Right renal pelvis (tissue), 4 donors: ENCODE measurements at places on chromosomes 5 and 9.

DNA sequence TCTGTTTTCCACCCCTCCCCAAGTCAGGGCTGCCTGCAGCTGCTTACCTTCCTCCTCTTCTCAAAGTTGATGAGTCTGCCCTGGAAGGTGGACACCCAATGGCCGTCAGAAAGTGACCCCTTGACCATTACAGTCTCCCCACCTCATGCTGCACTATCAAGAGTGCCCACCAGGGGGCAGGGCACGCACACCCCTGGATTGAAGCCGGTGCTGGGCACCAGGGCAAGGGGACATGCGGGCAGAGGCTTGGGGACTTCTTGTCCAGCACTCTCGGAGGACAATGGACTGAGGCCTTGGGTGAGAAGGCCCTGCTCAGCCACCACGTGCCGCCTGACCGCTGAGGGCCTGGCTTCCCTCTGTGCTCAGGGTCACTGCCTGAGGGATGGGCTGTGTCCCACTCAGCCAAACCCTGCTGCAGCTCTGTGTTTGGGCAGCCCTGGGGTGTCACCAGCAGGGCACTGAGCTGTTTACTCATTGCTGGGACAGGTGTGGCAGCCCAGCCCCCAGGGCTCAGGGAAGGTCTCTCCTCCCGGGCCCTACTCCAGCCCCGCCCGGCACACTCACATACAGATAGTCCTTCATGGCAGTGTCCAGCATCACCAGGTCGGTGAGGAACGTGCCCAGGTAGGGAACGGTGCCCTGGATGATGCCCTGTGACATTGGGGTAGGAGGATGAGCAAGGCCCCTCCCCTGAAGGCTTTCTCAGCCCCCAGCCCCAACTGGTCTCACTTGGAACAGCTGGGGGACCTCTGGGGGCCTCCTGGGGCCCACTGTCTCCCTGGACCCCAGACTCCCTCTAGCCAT, 17.7 kb downstream of the RALGDS start:
- no peak for DNase-seq

GRCh38 chr5:136020383-136021015, 8.3 kb upstream of the TGFBI start:
- DNase-seq, result no peak

DNA sequence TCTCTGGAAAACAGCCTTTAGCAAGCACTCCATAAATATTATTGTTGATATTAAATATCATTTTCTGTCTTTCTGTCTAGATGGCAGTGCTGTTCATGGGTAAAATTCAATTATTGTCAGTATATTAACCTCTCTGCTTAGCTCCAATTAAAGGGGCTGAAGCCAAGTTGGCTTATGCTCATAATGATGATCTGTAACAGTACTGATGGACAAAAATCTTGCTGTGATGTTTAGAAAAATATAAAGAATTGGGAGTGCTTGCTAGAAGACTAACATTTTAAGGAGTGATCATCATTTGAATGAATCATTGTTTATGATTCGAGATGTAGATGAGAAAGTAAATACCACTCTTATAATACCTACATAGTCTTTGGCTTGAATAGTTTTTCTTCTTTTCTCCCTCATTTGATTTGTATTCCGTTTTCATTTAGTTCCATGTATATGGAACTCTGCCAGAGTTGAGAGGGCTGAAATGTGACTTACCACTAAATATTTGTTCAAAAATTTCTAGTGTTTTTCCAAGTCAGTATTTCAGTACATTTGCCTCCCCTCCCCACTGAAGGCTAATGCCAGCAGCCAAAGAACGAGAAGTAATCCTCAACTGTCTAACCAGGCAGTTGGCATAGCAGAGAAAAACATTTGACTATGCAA, 538.3 kb downstream of the CSNK1G3 start:
- DNase-seq, result no peak

DNA sequence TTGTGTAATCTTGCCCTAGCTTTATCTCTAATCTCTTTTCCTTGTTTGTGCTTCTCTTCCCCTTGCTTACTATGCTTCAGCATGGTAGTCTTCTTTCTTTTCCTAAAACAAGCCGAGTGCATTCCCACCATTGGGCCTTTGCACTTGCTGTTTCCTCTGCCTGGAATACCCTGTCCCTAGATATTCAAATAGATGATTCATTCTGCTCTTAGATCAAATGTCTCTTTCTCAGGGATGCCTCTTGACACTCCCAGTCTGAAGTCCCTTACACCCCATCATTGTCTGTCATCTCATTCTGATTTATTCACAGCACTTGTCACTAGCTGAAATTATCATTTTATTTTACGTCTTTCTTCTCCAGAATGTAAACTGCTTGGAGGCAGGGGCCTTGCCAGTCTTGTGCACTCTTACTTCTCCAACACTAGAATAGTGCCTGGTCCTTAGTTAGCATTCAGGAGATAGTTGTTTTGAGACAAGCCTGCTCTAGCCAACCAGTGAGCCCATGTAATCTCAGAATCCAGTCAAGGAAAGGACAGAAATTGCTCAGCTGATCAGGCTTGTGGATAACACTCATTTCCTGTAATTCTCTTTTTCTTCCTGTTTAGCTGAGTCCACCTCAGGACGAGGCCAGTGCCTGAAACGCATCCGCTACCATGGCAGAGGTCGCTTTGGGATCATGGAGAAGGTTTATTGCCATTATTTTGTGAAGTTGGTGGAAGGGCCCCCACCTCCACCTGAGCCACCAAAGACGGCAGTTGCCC, 25.4 kb downstream of the MRPL22 start:
- no peak for DNase-seq

DNA sequence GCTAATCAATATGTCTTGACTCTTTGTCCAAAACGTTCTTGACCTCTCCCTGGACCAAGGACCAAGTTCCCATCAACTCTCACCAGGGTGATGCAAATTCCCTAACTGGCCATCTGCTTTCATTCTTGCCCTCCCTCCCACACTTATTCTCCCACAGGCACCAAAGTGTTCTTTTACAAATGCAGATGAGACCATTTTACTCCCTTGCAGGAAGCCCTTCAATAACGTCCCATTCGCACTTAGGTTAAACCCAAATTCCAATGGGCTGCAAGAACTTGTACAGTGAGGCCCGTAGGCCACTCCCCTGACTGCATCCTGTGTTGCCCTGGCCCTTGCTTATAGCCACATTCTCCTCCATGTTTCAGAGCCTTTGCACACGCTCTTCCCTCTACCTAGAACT, 7.3 kb downstream of the ARAP3 start:
- no peak for DNase-seq

GRCh38 chr5:53173083-53173482, 63.5 kb upstream of the MOCS2 start:
- DNase-seq, result no peak

DNA sequence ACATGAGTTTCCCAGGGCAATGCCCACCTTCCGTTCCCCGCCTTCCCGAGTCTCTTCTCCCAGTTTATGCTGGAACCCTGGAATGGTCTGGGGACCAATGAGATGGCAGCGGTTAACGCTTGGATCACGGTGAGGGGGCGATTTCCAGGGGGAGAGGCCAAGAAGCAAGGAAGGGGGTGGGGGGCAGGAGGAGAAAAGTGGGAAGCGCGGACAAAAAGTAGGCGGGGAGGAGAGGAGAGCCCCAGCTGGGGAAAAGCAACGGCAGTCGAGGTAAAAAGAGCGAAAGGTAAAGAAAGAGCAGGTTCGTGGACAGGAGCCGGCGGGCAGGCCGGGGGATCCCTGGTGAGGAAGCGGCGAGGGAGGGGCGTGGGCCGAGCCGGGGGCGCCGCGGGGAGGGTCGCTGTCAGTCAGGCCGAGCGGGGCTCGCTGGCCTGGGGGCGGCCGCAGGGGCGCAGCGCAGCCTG, 508 bp upstream of the SNCAIP start:
- no peak for DNase-seq

DNA sequence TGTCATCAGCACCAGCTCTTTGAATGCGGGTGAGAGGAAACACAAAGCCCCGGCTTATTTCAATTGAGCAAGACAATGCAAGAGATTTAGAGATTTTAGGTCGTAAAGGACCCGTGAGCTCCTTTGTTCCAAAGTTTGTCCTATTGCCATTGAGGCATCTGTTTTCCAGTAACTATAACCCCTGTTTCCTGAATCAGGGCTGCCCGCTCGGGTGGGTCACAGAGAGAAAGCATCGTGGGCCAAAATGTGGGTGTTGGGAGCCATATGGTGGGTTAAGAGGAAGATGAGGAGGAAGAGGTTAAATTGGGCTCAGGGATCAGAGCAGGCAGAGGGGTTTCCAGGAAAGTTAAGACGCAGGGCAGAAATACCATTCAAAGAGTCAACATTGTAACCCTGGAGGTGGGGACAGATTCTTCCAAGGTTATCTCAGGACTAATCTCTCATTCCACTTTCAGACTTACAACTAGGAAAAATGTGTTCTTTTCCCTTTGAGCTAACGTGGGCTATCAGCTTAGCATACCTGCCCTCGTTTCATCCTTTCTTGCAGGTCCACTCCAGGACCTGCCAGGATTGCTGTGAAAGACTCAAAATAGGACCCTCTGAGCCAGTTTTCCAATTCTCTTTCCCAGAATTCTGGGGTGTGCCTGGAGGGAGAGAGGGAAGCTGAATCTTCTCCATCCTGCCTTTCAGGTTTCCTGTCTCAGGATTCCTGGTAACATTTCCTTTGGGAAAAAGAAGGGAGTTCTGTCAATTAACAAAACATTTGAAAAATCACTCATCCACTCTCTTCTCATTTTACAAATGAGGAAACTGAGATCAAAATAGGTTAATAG, 95.5 kb upstream of the TAF11L2 start:
- no peak for DNase-seq

DNA sequence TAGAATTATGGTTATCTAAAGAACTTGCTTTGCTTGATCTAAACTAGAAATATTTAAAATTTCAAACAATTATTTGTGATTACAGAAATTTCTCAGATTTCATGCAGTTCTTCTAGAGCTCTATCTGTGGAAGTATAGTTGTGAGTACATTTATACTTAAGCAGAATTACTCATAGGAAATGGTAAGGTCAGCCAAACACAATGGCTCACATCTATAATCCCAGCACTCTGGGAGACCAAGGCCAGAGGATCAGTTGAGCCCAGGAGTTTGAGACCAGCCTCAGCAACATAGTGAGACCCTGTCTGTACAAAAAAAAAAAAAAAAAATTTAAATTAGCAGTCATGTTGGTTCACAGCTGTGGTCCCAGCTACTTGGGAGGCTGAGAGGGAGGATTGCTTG, 71.0 kb downstream of the INVS start:
- no peak for DNase-seq

DNA sequence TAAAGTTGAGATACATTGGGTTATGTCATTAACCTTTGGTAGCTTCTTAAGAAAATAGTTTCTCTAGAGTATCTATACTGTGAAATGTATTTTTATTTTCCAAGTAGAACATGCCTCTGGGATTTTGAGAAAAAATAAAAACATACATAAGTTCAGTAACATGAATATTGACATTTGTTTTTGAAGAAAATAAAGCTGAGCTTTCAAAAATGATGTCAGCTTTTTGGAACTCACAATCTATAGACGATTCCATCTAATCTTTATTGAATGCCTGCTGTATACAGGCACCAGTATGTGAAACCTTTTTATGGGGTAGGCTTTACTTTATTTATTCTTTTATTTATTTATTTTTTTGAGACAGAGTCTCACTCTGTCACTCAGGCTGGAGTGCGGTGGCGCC, 175.9 kb upstream of the NFIL3 start:
- DNase-seq, result no peak

- no peak for DNase-seq
These were observed 38.4 kb downstream of the NACC2 start for GRCh38 chr9:136056546-136057235.

GRCh38 chr5:125402787-125403186, 656.3 kb upstream of the ZNF608 start:
- DNase-seq, result no peak

DNA sequence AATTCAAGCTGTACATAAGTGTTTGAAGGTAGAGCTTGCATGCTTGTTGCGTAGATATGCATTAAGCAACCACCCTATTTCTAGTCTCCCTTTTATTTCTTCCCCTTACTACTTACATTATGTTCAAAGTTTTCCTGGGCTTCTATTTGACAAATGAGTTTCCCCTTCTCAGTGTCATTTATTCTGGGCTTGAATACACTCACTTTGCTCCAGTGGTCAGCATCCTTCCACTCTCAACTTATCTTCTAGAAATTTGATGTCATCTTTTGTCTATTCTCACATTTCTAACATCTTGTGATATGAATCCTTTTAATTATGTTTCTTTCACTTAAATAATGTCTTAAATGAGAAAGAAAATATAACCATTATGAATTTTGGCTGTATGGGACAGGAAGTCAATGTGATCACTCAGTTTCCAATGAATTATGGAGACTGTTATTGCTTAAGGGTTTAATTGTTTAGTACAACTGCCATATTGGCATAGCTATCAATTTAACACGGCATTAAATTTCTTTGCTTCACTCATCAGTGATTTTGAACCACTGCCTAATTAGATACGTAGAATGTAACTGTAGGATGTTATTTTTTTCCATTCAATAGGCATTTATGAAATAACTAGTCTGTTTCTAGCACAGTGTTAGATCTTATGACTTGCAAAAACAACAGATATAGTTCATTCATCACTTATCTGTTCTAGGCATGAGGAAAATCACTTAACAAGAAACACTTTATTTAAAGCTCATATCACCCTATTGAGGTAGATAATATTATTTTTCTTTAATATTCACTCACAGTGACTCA, 105.5 kb upstream of the CDH12 start:
- no peak for DNase-seq

DNA sequence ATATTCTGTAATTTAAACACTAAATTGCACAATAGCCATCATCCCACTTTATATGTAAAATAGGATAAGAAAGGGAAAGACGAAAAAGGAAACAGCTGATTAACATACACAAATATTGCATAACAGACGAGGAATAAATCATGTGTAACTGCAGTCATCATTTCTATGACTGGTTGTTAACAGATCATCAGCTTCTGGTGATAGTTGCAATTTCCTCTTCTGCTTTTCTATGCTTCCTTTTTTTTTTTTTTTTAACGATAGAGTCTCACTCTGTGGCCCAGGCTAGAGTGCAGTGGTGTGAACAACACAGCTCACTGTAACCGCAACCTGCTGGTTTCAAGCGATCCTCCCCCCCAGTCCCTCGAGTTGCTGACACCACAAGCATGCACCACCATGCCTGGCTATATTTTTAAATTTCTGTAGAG, 22.5 kb upstream of the JAKMIP2 start:
- no peak for DNase-seq

GRCh38 chr5:127934791-127935256, 148.7 kb upstream of the SLC12A2 start:
- DNase-seq, result no peak
